ENCODE measurements at places on chromosomes 13 and 19.

GRCh38 chr13:77143431-77143830 is 116.5 kb upstream of the FBXL3 start:
- H3K4me1 ChIP-seq: no peaks in the 10 kb centered on the region
- peaks cover 78% of the 10 kb centered on the region for H3K36me3 ChIP-seq
- H3K4me3 ChIP-seq: no peak overlapping the region
- no peak overlapping the region for H3K27ac ChIP-seq
- no peak for DNase-seq
- H3K27me3 ChIP-seq: no peaks in the 10 kb centered on the region

DNA sequence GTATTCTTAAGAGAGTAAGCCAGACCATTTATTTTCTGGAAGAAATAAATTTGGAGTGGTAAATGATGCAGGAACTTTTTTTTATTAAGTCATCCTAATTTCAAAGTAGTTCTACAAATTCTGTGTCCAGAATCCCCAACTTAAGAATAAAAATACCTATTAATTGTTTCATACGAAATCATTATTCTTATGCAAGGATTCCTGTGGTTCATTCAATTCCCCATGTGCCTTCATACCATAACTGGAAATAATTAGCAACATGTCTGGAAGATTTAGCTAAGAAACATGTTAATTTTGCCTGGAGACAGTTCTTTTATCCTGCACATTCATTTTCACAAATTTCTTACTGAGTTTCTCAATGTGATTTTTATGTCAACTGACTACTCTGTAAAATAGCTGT is 408.6 kb downstream of the PCDH9 start:
- no peak overlapping the region for H3K4me3 ChIP-seq
- no peaks in the 10 kb centered on the region for H3K36me3 ChIP-seq
- no peak overlapping the region for H3K27ac ChIP-seq
- no peaks in the 10 kb centered on the region for H3K4me1 ChIP-seq
- H3K27me3 ChIP-seq: no peaks in the 10 kb centered on the region

GRCh38 chr19:33446330-33447293 is 73.1 kb downstream of the CEBPG start:
- H3K4me1 ChIP-seq: peaks cover 22% of the 10 kb centered on the region
- H3K4me3 ChIP-seq: no peak overlapping the region
- no peaks in the 10 kb centered on the region for H3K36me3 ChIP-seq
- H3K27ac ChIP-seq: no peak overlapping the region
- no peaks in the 10 kb centered on the region for H3K27me3 ChIP-seq
- DNase-seq: no peak

DNA sequence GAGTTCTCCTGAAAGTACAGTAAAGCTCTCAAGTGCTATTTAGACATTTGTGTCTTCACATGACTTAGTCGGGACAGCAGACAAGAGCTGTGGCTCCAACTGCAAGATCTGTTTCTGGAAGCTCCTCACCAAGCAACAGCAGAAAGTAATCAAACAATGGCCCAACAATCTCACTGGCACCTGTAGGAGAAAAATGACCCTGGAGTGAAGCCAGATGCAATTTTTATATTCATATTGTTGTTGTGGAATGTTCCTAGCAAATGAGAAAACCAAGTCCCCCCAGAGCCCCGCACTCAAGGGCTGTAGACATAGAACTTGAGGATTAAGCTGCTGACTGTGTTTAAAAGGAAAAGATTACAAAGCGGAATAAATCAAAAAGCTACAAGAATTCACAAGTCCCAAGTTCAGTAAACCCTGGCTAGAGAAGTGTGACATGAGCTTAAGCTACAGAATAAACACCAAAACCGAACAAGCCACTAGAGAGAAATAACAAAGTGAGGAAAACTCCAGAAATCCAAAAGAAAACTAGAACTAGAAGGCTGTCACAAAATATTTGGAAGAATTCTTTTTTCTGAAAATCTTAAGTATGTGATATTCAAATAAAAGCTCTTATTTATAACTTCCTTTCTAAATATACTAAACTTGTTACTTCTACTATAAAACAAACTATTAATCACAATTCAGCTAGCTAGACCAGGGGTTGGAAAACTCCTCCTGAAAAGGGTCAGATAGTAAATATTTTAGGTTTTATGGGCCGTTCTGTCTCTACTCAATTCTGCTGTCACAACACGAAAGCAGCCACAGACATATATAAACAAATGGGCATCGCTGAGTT is 454.5 kb downstream of the SUCLA2 start:
- H3K36me3 ChIP-seq: no peaks in the 10 kb centered on the region
- no peak overlapping the region for H3K27ac ChIP-seq
- DNase-seq: no peak
- H3K4me3 ChIP-seq: no peak overlapping the region

DNA sequence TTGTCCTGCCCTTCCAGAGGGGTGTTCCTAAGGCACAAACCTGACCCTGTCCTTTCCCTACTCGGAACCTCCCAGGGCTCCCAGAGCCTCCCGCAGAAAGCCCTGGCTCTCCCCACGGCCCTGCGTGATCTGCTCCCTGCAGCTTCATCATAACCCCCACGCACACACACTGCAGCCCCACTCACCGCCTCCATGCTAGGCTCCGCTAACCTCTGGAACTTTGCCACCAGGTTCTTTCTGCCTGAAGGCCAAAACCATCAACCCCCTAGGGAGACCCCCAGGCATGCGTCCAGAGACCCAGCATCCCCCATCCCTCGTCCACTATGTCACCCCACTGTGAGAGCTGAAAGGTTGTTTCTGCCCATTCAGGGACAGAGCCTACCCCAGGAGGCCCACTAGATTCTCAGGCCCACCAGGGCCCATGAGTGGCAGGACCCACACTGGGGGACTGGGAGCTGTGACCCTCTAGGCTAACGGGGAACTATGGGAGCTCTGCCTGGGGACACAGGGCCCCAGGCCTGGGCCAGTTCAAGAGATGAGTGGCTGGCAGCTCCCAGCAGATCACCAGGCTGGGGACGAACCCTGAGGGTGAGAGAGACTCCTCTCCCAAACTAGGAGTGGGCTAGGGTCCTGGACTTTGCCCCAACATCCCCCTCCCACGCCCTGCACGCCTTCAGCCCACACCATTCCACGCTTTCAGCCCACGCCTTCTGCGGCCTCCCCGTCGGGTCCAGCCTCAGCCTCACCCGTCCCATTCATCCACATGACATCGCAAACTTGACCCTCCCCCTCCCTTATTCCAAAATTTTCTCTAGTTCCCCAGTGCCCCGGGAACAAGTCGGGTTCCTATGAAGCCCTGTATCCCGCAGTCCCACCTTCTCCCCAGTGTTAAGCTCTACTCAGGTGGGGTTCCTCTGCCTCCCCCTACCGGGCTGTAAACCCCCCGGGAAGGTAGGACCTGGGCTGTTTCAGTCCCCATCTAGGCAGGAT is 33.2 kb upstream of the PNMA8B start:
- H3K4me1 ChIP-seq: peaks cover 16% of the 10 kb centered on the region
- no peaks in the 10 kb centered on the region for H3K36me3 ChIP-seq
- no peak overlapping the region for H3K27ac ChIP-seq
- no peak overlapping the region for H3K4me3 ChIP-seq
- peaks cover 1% of the 10 kb centered on the region for H3K27me3 ChIP-seq

GRCh38 chr13:106088085-106088484 is 447.4 kb downstream of the EFNB2 start:
- H3K27me3 ChIP-seq: no peaks in the 10 kb centered on the region
- DNase-seq: no peak
- no peaks in the 10 kb centered on the region for H3K36me3 ChIP-seq
- H3K4me3 ChIP-seq: no peak overlapping the region
- H3K4me1 ChIP-seq: no peaks in the 10 kb centered on the region

GRCh38 chr13:56586976-56587375 is 553.7 kb upstream of the PRR20A start:
- H3K4me3 ChIP-seq: no peak overlapping the region
- H3K27ac ChIP-seq: no peak overlapping the region
- no peaks in the 10 kb centered on the region for H3K4me1 ChIP-seq
- DNase-seq: no peak
- no peaks in the 10 kb centered on the region for H3K27me3 ChIP-seq

DNA sequence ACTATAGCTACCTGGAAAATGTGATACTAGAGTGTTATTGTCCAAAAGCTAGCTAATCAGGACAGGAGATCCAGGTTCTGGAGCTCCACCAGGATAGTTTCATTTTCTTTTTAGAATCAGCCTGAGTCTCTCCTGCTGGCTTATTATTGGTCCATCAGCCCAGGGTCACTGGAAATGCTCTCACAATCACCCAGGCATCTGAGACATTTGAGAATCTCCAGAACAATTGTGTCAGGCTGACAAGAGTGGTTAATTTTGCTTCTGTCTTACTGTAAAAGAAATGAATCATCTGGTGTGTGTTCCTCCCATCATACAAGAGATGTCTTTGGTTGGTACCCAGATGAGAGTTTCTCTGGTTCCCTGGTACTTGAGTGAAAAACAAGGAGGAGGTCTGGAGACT is 43.6 kb upstream of the ZNF681 start:
- no peaks in the 10 kb centered on the region for H3K36me3 ChIP-seq
- H3K4me3 ChIP-seq: no peak overlapping the region
- no peak overlapping the region for H3K27ac ChIP-seq
- H3K4me1 ChIP-seq: no peaks in the 10 kb centered on the region

DNA sequence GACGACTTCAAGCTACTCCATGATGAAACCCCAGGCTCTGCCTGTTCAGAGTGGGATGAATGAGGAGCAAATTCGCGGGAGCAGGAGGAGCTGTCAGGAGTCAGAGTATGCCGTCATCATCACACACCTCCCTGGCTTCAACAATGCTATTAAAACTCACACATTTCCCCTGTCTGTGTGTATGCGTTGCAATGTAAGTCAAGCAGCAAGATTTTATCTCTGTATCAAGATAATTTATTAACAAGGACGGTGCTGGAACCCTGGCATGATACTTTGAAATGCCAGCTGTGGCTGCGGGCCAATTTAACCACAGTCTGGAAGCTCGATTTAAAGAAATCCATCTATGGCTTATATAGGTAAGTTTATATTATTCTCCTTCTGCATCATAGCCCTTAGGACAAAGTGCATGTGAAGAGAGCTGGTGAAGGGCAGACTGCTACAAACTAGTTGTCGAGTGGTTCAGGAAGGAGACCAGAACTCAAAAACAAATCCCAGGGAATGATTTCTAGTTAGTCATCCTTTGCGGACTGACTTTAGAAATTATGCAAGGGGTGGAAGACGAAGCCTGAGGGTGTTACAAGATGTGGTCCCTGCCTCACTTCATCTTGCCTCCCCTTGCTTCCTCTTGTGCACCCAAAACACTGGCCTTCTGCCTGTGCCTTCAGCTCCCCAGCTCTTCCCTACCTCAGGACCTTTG is 486.5 kb downstream of the COG6 start:
- H3K4me1 ChIP-seq: no peaks in the 10 kb centered on the region
- DNase-seq: no peak
- no peak overlapping the region for H3K4me3 ChIP-seq
- H3K27me3 ChIP-seq: no peaks in the 10 kb centered on the region
- no peak overlapping the region for H3K27ac ChIP-seq
- no peaks in the 10 kb centered on the region for H3K36me3 ChIP-seq

DNA sequence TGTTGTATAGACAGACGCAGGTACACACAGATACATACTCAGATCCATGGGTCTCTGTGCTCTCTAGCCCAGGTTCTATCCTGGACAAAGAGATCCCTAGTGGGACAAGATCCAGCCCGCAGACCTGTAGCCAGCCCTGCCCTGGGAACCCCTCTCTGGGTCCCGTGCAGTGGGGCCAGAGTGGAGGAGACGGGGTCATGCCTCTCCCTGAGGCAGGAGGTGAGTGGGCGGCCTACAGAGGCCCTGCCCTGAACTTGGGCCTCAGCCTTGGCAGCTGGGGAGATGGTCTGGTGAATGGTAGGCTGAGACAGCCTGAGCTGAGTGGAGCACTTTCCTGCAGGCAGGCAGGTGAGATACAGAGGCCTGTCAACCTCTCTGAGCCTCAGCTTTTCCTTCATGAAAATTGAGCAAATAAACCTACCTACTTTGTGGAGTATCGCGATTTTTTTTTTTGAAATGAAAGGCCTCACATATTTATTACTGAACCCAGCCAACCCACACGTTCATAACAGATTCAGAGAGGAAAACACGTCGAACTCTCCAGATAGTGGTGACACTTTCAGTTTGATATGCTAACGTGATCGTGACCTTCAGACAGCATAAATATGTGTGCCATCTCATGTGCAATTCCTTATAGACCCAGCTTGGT is 3.4 kb upstream of the JUND start:
- peaks cover 22% of the 10 kb centered on the region for H3K4me1 ChIP-seq
- H3K36me3 ChIP-seq: no peaks in the 10 kb centered on the region
- H3K27me3 ChIP-seq: no peaks in the 10 kb centered on the region
- H3K4me3 ChIP-seq: peak overlapping the region; percentile 16
- peak overlapping the region; percentile 44 for H3K27ac ChIP-seq

DNA sequence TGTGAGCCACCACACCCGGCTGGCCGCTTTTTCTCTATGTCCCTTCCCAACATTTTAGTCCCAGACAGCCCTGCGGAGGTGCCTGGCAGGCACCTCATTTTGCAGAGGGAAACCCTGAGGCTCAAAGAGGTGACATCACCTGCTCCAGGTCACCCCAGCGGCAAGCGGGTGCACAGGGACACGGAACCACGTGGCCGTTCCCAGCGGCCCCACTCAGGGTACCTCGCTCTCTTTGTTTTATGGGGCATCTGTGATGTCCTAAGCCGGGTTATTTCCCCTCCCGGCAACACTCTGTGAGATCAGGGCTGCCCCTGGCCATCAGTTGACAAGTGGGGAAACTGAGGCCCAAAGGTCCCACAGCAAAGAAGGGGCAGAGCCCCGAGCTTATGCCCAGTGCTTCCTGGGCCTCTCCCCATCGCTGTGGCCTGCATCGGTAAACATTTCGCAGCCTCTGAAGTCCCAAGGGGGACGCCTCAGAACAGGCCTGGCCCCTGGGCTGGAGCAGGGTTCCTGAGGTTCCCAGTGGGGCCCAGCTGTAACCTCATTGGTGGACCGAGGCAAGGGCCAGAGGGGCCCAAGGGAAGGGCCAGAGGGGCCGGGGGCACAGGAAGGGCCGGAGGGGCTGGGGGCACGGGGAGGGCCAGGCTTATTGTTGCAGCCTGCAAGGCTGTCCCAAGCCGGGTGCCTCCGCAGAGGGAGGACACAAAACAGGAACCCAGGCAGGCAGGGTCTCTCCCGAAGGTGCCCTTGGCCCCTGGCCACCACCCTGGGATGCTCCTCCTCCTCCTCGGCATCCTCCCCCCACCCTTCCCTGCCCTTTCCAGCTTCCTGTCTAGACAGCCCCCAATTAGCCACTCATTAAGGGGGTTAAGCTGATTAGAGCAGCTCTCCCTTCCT is 39.0 kb downstream of the SMIM24 start:
- H3K36me3 ChIP-seq: peaks cover 19% of the 10 kb centered on the region
- no peaks in the 10 kb centered on the region for H3K27me3 ChIP-seq
- no peak for DNase-seq
- no peak overlapping the region for H3K4me3 ChIP-seq
- no peak overlapping the region for H3K27ac ChIP-seq

DNA sequence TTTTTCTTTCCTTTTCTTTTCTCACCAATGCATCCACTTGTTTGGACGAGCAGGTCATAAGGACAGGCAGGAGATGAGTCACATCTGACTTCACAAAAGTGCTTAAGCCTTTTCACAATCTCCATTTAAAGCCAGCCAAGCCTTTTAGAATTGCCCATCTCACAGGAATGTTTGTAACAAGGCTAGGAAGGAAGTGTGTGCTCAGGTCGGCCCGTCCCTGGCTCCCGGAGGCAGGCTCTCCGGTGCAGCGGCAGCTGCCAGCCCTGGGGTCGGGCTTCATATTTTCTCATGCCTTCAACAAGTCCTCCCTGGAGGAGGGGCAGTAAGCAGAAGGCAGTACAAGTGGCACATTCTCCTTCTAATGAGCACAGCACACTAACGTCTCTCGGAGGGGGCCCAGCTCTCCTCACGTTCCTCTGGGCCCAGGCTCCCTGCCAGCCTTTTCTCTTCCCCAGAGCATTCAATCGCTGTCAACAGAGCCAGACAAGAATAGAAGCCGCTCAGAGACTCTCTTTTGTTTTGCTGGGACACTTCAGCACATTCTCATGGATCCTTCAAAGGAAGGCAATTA is 180.5 kb downstream of the COL4A1 start:
- no peaks in the 10 kb centered on the region for H3K36me3 ChIP-seq
- no peak for DNase-seq
- H3K4me3 ChIP-seq: no peak overlapping the region
- peaks cover 3% of the 10 kb centered on the region for H3K27me3 ChIP-seq
